Stimulated activated CD8-positive, alpha-beta memory T cell treated with anti-CD3 and anti-CD28 coated beads, Interleukin-15, amount 100 ng/mL, for 1 hour (primary cell): ENCODE measurements at places on chromosomes 5 and 9.

- DNase-seq: no peak
These were observed 159.2 kb downstream of the FRMD3 start for GRCh38 chr9:83379045-83379444.

DNA sequence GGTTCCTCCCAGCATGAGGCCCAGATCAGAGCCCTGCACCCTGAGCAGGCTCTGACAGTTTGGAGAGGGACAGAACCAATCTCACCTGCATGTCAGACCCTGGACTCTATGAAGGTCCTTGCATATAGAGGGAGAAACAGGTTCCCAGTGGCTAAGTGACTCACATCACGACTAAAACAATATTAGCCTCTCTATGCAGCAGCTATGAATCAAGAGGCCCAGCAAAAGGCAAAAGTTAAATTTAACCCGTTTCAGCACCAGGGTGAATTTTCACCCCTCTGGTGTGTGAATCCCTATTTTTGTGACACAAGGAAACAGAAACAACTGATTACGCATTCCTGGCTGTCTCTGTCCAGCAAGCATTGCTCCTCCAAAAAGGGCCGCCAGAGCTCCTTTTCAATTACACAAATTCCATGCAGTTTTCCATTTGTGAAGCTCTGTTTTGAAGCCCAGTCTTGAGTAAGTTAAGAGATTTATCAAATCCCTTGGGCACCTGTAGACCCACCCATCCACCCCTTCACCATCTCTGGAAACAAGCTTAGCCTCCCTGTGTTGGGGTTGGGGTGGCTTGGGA is 136.6 kb downstream of the GABBR2 start:
- DNase-seq: no peak

GRCh38 chr9:17623965-17624364 is 45.1 kb downstream of the SH3GL2 start:
- no peak for DNase-seq

- peak; percentile 62 for DNase-seq
These were observed 8.1 kb downstream of the ARPC5L start for GRCh38 chr9:124869986-124870560.

- DNase-seq: no peak
These were observed 237.9 kb downstream of the NSG2 start for GRCh38 chr5:174283211-174284005.

DNA sequence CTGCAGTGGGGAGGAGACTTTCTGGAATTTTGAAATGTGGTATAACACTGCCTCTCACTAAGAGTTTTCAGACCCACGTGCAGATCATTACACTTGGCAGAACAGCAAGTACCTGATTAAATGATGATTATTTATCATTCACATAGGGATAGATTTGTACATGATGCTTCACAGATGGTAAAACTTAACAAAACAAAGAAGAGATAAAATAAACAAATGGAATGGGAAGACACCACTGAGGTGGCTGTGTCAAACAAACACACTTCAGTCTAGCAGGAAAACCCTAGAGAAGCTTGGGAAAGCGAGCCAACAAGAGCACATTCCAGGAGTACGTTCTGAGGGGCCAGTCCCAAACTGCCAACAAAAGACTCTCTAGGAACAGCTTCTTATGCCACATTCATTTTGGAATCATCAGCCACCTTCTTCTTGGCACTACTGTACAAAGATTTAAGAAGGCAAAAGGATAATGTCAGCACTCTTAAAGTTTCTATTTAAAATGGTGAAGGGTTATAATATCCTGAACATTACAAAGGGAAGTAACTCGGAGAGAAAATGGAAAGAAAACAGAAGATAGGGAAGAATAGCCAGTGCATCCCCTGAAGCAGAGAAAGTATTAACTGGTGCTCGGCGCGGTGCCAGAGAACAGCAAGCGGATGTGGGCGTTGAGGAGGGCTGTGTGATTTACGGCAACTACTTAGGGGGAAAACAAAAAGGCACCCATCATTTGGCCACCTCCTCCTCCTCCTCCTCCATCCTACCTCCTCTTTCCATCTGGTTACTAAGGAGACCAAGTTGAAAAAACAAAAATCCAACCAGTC is 1.6 kb downstream of the MED27 start:
- DNase-seq: no peak
